ENCODE measurements at places on chromosomes 13 and 19.

- DNase-seq: no peak
Observed at GRCh38 chr19:57850553-57851017, 926 bp downstream of the ZNF587 start.

- DNase-seq: peak; percentile 66
Observed at GRCh38 chr19:3556978-3557460, 367 bp downstream of the MFSD12 start.

GRCh38 chr13:37442996-37443395, 155.6 kb downstream of the POSTN start:
- no peak for DNase-seq

- DNase-seq: no peak
Observed at GRCh38 chr13:59721926-59722910, 441.5 kb downstream of the DIAPH3 start.

DNA sequence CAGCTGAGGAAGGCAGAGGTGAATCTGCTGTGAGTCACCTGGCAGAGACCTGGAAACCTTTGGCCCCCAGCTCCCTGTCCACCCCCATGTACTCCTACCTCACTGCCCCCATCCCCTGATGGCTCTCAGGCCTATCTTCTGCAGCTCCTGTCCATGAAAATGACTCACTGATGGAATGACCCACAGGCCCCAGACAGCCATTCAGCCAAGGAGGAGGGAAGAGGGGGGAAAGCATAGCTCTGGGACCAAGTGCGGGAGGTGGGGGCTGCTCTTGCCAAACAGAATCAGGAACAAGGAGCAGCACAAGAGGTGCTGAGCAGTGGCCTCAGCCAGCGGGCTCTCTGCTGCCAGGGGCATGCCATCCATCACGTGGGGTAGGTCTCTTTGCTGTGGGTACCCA, 111.4 kb upstream of the C1QTNF9B start:
- no peak for DNase-seq

DNA sequence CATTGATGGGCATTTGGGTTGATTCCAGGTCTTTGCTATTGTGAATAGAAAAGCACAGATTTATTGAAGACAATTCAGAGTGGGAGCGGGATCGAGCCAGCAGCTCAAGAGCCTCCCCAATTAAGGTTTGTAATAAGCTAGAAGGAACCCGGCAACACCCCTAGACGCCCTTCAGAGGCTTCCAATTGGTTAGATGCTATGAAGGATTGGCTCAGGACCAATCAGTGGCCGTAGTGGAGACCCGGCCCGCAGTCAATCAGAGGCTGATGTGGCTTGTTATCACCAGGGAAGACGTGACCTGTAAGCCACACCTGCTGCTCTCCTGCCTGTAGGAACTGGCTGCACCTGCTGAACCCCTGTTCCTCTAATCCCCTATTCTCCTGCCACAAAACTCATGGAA, 14.6 kb downstream of the SIGLEC11 start:
- DNase-seq: no peak

DNA sequence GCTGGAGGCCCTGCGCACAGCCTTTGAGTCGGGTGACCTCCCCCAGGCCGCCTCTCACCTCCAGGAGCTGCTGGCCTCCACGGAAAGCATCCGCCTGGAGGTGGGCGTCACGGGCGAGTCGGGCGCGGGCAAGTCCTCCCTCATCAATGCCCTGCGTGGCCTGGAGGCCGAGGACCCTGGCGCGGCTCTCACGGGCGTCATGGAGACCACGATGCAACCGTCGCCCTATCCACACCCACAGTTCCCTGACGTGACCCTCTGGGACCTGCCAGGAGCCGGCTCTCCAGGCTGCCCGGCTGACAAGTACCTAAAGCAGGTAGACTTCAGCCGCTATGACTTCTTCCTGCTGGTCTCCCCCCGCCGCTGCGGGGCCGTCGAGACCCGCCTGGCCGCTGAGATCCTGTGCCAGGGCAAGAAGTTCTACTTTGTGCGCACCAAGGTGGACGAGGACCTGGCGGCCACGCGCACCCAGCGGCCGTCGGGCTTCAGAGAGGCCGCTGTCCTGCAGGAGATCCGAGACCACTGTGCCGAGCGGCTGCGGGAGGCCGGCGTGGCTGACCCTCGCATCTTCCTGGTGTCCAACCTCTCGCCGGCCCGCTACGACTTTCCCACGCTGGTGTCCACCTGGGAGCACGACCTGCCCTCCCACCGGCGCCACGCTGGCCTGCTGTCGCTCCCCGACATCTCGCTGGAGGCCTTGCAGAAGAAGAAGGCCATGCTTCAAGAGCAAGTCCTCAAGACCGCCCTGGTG, 2.9 kb downstream of the IRGC start:
- DNase-seq: no peak
